ENCODE measurements at places on chromosomes 6 and 20. TPM values are rescaled to one million over a fixed set of nuclear protein-coding genes. Genes with fewer than 3 reads are reported as not detected.

- DNase-seq: no peak
Measured at GRCh38 chr6:130111031-130111430, 92.7 kb downstream of the L3MBTL3 start.

GRCh38 chr6:167574431-167575151 is 249.7 kb downstream of the TTLL2 start:
- DNase-seq: no peak

- DNase-seq: no peak
Measured at GRCh38 chr6:22240025-22240424, 56.8 kb downstream of the PRL start.

DNA sequence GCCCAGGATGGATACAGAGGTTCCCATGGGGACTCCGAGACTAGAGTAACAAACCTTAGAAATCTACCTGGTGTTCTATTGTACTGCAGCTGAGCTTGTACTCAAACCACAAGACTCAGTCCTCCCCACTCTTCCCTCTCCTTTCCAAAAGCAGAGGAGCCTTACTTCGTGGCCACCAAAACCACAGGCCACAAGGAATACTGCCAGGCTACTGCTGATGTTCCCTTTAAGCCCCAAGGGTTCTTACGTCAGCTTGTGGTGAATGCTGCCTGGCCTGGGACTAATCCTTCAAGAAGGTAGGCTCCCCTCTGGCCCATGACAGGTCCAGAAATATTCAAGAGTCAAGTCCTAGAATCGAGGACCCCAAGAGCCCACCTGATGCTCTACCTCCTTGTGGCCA is 10.5 kb upstream of the DEFB128 start:
- no peak for DNase-seq

DNA sequence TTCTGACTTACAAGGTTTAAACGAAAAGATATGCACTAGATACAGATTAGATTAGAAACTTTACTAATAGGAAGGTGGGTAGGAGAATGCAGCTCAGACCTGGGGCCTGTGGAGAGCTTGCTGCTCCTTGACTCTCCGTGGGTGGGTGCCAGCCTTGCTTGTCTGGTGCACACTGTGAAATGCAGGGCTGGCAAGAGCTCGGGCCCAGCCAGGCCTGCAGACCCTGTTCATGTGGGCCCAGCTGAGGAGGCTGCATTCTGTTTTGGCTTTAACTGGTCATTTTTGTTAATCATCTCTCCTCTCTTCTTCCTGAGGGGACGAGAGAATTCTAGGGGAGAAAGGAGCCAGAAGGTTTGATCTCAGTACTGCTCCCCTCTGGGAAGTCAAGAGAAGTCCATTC is 325.4 kb downstream of the QKI start:
- no peak for DNase-seq

GRCh38 chr20:63457737-63458136 is 14.7 kb downstream of the KCNQ2 start:
- DNase-seq: peak; percentile 72

DNA sequence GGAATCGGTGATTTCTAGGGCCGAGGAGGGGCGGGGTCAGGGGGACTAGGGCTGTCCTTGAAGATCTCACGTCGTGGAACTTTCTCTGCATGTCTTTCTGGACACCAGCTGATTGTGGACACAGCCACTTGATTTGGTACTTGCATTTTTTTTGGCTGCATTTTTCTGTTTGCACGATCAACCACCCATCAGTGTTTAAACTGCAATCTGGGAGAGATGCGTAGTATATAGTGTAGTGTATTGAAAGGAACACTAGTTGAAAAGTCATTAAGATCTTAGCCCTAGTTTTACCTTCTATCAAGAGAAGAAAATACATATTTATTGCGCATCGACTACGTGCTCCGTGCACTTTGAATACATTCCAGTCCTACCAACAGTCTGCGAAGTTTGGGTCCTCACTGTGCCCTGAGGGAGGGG is 657 bp downstream of the NT5DC1 start:
- no peak for DNase-seq

TGM2 gene
- total RNA-seq: 46.4 TPM

- DNase-seq: no peak
Measured at GRCh38 chr6:125811259-125811658, 20.5 kb downstream of the NCOA7 start.

DNA sequence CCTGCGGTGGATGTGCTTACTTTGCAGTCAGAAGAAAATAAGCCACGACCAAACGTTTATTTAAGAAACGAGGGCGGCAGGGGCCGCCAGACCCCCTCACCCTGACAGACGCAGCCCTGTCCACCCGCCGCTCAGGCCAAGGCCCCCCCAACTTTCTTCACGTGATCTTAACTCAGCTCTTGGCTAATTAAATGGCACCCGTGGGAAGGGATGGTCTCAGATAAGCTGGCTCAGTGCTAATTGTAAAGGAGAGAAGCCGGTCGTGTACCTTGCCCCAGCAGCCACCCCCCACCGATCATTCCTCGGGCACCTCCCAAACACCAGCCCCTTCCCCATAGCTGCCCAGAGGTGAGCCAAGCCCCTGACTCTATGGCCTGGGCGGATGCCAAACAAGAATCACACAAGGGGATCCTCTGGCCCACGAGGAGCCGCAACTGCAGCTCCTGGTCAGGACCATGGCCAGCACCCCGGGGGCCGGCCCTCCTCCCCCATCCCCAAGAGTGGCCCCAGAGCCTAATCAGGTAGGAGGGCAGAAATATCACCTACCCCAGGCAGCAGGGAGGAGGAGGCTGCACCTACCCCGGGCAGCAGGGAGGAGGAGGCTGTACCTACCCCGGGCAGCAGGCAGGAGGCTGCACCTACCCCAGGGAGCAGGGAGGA is 11.2 kb downstream of the KCNQ2 start:
- DNase-seq: peak; percentile 49

TFAP2D gene
- total RNA-seq: not detected

SGK1 gene
- 273 TPM for total RNA-seq

DNA sequence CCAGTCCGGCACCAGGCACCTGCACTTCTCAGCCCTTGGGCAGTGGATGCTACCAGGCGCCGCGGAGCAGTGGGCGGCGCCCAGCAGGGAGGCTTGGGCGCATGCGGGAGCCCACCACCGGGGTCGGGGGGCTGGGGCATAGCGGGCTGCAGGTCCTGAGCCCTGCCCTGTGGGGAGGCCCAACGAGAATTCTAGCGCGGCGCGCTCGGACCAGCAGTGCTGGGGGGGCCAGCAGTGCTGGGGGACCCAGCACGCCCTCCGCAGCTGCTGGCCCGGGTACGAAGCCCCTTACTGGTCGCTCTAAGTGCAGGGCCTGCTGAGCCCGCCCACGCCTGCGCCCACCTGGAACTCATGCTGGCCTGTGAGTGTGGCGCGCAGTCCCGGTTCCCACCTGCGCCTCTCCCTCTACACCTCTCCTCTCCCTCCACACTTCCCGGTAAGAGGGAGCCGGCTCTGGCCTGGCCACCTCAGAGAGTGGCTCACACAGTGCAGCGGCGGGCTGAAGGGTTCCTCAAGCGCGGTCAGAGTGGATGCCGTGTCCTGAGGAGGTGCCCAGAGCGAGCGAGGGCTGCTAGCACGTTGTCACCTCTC is 28.5 kb upstream of the SERPINB1 start:
- DNase-seq: no peak

LZTS3 gene
- total RNA-seq: 22.3 TPM

DNA sequence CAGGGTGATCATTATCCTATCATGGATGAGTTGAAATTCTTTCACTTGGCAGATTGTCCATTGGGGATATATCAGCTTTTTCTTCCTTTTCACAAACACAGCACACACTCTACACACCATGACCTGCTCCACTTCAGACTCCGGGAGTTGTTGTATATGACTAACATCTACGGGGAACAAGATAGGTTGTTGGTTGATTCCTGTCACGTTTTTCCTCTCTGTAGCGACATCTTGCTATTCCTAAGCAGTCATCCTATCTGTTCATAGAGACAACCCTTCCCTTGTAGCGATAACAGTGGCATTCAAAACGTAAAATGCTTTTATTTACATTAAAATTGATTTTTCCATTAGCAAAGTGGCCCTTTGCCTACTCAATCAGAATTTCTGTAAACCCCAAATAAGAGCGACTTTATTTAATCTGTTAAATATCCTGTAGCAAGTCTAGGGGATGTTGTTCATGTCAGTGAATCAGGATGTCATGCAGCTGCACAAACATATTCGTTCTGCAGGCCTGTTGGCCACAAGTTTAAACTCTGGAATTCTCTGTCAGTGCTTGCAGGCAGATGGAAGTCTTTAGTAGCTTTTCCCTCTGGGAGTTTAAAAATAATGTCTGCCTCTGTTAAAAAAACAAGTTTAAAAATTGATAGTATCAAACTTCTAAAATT is 23.1 kb downstream of the PHACTR2 start:
- no peak for DNase-seq

DNA sequence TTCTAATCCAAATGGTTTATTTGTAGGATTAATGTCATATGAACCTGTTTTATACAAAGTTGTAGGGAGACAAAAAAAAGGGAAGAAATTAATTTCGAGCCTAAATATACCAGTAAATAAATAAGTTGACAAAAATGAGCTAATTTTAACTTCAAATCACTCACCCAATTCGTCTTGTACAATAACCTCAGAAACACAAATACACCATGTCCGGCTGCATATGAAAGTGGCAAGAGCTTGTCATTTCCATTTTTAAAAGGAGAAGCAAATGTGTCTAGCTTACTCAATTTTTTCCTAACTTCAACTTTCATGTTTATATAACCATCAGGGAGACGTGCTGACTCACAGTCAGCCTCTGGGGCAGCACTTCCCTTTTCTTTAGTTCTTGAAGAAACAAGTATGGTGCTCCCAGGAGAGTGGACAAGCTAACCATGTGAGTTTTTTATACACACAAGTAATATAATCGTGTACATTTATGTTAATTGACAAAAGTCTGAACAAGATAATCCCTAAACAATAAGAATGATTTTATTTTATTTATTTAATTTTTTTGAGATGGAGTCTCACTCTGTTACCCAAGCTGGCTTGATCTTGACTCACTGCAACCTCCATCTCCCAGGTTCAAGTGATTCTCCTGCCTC is 55.5 kb upstream of the SGK1 start:
- no peak for DNase-seq

Data from stomach (tissue), 19 donors.